ENCODE measurements at places on chromosomes 2 and 18. TPM values are rescaled to one million over a fixed set of nuclear protein-coding genes. Genes with fewer than 3 reads are reported as not detected.

- no peaks in the 10 kb centered on the region for H3K27me3 ChIP-seq
- H3K36me3 ChIP-seq, result no peaks in the 10 kb centered on the region
- no peaks in the 10 kb centered on the region for H3K4me1 ChIP-seq
- DNase-seq, result no peak
- no peak overlapping the region for H3K27ac ChIP-seq
- H3K4me3 ChIP-seq, result no peak overlapping the region
These were observed 209.3 kb upstream of the SOX11 start for GRCh38 chr2:5482929-5483331.

- no peaks in the 10 kb centered on the region for H3K36me3 ChIP-seq
- H3K27ac ChIP-seq, result no peak overlapping the region
- H3K4me3 ChIP-seq, result no peak overlapping the region
- DNase-seq, result no peak
- H3K27me3 ChIP-seq, result peaks cover 23% of the 10 kb centered on the region
These were observed 113.0 kb upstream of the COPS8 start for GRCh38 chr2:236972491-236973342.

DNA sequence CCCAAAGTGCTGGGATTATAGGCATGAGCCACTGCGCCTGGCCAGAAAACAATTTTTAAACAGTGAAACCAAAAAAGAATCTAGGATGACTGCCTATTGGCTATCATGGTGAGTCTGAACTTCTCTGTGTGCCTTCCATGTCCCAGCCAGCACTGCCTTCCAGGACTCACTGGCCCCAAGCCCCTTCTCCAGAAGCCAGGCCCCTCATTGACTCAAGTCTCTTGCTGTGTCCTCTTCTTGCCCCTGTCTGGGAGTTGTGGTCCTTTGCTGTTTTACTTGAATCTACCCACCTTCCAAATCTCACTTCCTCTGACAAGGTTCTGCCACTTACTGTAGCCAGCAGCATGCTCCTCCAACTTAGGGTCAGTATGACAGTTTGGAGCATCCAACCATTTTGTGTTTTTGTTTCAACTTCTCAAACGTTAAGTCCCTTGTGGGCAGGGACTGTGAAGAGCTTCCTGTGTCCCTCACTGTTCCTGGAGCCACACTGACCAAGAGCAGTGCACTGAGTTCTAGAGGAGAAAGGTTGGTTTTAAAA, 41.7 kb downstream of the ST3GAL5 start:
- no peak for DNase-seq
- H3K4me1 ChIP-seq, result peaks cover 19% of the 10 kb centered on the region
- H3K27ac ChIP-seq, result no peak overlapping the region
- no peak overlapping the region for H3K4me3 ChIP-seq
- H3K36me3 ChIP-seq, result peaks cover 81% of the 10 kb centered on the region

Gene GYPC
- 128 TPM for total RNA-seq

Gene TEX44
- total RNA-seq, result not detected

GRCh38 chr2:65922794-65923193, 490.4 kb upstream of the SPRED2 start:
- no peak overlapping the region for H3K4me3 ChIP-seq
- no peaks in the 10 kb centered on the region for H3K4me1 ChIP-seq
- no peaks in the 10 kb centered on the region for H3K36me3 ChIP-seq
- no peak overlapping the region for H3K27ac ChIP-seq

DNA sequence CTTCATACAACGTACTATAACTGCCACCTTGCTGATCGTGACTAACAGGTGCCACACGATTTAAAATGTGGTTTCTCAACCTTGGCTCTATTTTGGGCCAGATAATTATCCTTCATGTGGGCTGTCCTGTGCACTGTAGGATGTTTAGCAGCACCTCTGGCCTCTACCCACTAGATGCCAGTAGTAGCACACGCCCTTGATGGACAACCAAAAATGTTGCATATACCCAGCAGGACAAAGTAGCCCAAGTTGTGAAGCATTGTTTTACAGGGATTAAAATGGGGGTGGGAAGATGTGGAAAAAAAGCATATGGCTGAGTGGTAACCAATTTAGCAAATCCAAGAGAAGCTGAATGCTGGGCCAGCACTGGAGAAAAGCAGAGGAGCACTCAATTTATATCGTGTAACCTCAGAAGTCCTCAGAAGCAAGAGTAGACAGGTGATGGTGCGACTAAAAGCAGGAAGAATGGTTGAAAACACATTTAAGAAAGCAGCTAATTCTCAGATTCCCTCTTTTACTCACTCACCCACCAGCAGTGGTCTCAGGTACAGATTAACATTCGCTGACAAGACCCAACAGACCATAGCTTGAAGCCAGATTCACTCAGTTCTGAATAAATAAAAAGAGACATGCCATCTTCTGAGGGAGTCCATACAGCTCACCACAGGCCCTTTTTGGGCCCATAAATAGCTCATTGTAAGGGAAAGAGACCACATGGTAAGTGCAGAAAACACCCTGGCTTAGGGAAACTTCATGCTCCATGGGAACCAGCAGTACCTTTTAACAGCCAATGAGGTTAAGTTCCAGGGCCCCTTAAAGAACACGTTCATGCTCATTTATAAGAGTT, 50.6 kb downstream of the RAPH1 start:
- no peak overlapping the region for H3K27ac ChIP-seq
- H3K27me3 ChIP-seq, result no peaks in the 10 kb centered on the region
- H3K4me3 ChIP-seq, result no peak overlapping the region
- DNase-seq, result peak; percentile 33

Gene MBD2
- total RNA-seq, result 196 TPM

GRCh38 chr18:77066689-77067088, 65.9 kb downstream of the MBP start:
- H3K4me1 ChIP-seq, result peaks cover 97% of the 10 kb centered on the region
- no peak overlapping the region for H3K4me3 ChIP-seq
- H3K27me3 ChIP-seq, result no peaks in the 10 kb centered on the region
- no peak for DNase-seq

Gene SLC38A11
- not detected for total RNA-seq

GRCh38 chr18:75592527-75592926, 165.0 kb upstream of the SMIM21 start:
- no peaks in the 10 kb centered on the region for H3K4me1 ChIP-seq
- no peak overlapping the region for H3K27ac ChIP-seq
- H3K4me3 ChIP-seq, result no peak overlapping the region
- DNase-seq, result no peak
- no peaks in the 10 kb centered on the region for H3K27me3 ChIP-seq

DNA sequence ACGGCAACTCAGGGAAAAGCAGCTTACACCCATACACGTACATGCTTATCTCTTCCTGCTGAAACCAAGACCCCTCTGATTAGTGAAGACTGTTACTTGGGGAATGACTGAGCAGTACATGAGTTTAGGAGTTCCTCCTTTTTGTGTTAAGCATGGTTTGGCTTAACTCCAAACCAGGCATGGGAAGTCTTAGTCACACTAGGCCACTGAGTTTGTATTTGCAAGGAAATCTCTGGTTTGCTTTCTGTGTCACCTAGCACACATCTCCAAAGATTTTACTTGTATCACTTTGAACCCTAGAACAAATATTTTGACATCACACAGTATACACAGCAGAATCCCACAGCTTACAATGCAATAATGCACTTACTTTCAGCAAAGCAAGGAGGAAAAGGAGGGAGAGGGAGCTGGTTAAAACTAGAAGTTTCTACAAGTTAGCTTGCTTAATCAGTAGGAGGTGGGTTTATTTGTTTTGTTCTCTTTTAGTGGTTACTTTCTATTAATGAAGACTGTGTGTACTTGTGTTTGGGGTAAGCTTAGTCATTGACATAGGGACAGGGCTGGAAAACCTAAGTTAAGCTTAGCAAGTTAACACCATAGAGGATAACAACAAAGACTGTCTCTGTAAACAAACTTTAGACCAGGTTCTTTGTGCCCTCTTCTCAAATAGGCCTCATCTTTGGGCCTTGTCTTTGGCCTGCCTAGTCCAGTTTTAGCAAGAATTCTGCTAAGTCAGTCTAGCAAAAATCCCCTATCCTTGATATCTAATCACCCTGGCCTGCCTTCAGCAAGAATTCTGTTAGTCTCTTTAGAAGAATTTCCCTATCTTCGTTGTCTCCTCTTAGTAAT, 219.4 kb downstream of the MREG start:
- peaks cover 27% of the 10 kb centered on the region for H3K4me1 ChIP-seq
- H3K36me3 ChIP-seq, result no peaks in the 10 kb centered on the region
- H3K27me3 ChIP-seq, result no peaks in the 10 kb centered on the region
- no peak for DNase-seq

DNA sequence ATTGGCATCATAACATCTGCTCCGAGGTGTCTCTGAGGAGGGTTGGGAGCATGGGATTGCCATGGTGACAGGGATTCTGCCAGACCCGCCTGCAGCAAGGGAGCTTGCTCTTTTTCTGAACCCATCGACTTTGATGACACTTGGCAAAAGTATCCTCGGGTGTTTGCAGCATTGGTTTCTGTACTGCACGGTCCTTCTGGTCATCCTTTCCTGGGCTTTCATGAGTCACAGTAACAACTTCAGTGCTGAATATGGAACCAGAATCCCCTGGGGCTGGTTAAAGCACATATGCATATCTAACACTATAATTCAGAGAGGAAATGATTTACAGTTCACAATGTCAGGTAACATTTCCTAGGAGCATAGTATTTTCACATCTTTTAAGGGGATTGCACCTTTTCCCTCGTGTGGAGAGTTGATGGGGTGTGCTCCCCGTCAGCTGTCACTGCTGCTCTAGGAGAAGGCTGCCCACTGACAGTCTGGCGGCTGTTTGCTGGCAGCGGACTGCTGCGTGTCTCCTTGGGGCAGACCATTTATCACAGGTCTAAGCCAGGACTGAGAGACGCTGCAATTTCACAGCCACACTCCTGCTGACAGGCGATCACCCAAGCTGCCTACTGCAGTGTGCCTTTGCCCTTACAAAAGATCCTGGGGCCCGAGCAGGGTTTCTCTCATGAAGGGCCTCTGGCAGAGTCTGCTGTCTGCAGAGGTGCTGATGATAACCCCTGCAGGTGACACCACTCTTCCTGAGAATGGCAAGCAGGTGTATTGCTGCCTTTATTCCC, 425.3 kb downstream of the THSD7B start:
- no peaks in the 10 kb centered on the region for H3K27me3 ChIP-seq
- no peaks in the 10 kb centered on the region for H3K36me3 ChIP-seq
- no peak for DNase-seq
- H3K4me3 ChIP-seq, result no peak overlapping the region
- no peaks in the 10 kb centered on the region for H3K4me1 ChIP-seq
- H3K27ac ChIP-seq, result no peak overlapping the region

- H3K27ac ChIP-seq, result no peak overlapping the region
- no peaks in the 10 kb centered on the region for H3K4me1 ChIP-seq
- no peak overlapping the region for H3K4me3 ChIP-seq
- no peak for DNase-seq
- H3K36me3 ChIP-seq, result peaks cover 16% of the 10 kb centered on the region
These were observed 38.0 kb downstream of the PTRHD1 start for GRCh38 chr2:24754985-24755705.

- no peaks in the 10 kb centered on the region for H3K27me3 ChIP-seq
- no peak for DNase-seq
- no peak overlapping the region for H3K4me3 ChIP-seq
These were observed 294.3 kb upstream of the KCNH7 start for GRCh38 chr2:163132850-163133249.

Gene MC5R
- not detected for total RNA-seq

DNA sequence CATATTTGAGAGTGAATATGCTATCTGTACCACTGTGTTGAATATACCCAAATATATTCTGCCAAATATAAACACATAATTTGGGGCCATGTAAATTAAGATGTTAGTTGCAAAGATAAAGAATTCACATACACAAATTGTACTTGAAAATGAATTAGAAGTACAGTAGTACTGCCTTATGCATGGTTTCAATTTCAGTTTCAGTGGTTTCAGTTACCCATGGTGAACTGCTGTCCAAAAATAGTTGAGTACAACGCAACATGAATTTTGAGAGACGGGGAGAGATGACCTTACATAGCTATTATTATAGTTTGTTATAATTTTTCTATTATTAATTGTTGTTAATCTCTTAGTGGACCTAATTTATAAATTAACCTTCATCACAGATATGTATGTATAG, 1313.0 kb upstream of the FAM98A start:
- no peaks in the 10 kb centered on the region for H3K4me1 ChIP-seq
- H3K27me3 ChIP-seq, result no peaks in the 10 kb centered on the region
- H3K27ac ChIP-seq, result no peak overlapping the region
- H3K4me3 ChIP-seq, result no peak overlapping the region
- no peak for DNase-seq

Gene IHH
- total RNA-seq, result 0.09 TPM

DNA sequence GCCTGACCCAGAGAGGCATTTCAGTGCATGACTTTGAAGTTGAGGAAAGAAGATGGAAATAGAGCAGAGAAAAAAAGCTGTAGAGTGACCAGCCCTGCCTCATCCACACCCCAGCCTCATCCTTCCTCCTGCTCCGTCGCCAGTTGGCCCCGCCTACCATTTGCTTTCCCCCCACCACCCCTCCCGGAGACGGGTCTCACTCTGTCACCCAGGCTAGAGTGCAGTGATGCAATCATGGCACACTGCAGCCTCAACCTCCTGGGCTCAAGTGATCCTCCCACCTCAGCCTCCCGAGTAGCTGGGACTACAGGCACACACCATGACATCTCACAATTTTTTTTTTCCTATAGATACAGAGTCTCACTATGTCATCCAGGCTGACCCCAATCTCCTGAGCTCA, 200.8 kb downstream of the EPHA4 start:
- no peak overlapping the region for H3K27ac ChIP-seq
- no peak for DNase-seq
- no peaks in the 10 kb centered on the region for H3K27me3 ChIP-seq
- H3K4me3 ChIP-seq, result no peak overlapping the region
- no peaks in the 10 kb centered on the region for H3K36me3 ChIP-seq

Gene SPP2
- total RNA-seq, result not detected

DNA sequence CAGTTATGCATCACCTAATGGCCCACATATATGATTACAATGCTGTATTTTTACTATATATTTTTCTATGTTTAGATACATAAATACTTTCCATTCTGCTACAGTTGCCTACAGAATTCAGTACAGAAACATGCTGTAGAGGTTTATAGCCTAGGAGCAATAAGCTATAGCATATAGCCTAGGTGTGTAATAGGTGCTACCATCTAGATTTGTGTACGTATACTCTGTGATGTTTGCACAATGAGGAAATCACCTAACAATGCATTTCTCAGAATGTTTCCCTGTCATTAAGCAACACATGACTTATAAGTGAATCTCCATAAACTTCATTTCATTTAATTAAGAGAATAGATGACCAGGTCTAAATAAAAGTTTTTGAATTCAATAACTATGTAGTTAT, 43.5 kb downstream of the SLC38A11 start:
- H3K27me3 ChIP-seq, result peaks cover 28% of the 10 kb centered on the region
- no peak overlapping the region for H3K4me3 ChIP-seq
- H3K4me1 ChIP-seq, result peaks cover 16% of the 10 kb centered on the region
- no peak overlapping the region for H3K27ac ChIP-seq
- no peaks in the 10 kb centered on the region for H3K36me3 ChIP-seq
- no peak for DNase-seq

Gene HOXD11
- not detected for total RNA-seq

Gene HOXD8
- not detected for total RNA-seq

Gene DSG2
- total RNA-seq, result 1.4 TPM

GRCh38 chr2:205913668-205914067, 172.3 kb downstream of the INO80D start:
- no peak overlapping the region for H3K27ac ChIP-seq
- no peaks in the 10 kb centered on the region for H3K4me1 ChIP-seq
- no peaks in the 10 kb centered on the region for H3K36me3 ChIP-seq
- H3K4me3 ChIP-seq, result no peak overlapping the region
- no peak for DNase-seq

GRCh38 chr18:51182824-51183223, 14.7 kb downstream of the MEX3C start:
- peaks cover 44% of the 10 kb centered on the region for H3K36me3 ChIP-seq
- H3K27ac ChIP-seq, result peak overlapping the region; percentile 11
- H3K4me3 ChIP-seq, result no peak overlapping the region
- no peaks in the 10 kb centered on the region for H3K27me3 ChIP-seq
- no peak for DNase-seq
- H3K4me1 ChIP-seq, result peaks cover 55% of the 10 kb centered on the region
